T-cell (primary cell): ENCODE measurements at places on chromosomes 1 and 21. TPM values are rescaled to one million over a fixed set of nuclear protein-coding genes. Genes with fewer than 3 reads are reported as not detected.

Gene B3GALT2
- total RNA-seq = 2.4 TPM

Gene AMY1C
- not detected for total RNA-seq

Gene MAGI3
- total RNA-seq = 5.2 TPM

Gene IRF6
- total RNA-seq = 0.53 TPM

Gene RGS18
- total RNA-seq = 2.5 TPM

Gene WLS
- total RNA-seq = not detected

Gene S100A2
- not detected for total RNA-seq

Gene PTPN22
- 45.9 TPM for total RNA-seq

- no peaks in the 10 kb centered on the region for H3K27me3 ChIP-seq
- H3K36me3 ChIP-seq = no peaks in the 10 kb centered on the region
These were observed 28.3 kb upstream of the GORAB start for GRCh38 chr1:170503665-170504064.

DNA sequence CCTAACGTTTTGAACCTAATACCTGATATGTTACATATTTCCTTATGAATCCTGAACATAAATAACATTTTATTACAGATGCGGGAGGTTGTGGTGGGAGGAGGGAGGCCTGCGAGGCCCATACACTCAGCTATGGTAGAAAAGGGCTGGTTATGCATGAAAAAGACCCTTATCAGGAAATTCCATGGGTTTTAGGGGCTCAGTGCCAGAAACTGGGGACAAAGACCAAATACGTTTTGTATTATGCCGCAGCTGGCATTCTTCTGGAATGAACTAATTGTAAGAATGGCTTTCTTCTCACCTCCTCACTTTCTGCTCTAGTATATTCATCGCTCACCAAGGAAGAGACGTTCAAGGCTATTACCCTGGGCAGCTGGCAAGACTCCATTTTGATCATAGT is 76.7 kb downstream of the ADSS2 start:
- H3K36me3 ChIP-seq = no peaks in the 10 kb centered on the region
- no peaks in the 10 kb centered on the region for H3K27me3 ChIP-seq
- H3K4me1 ChIP-seq = no peaks in the 10 kb centered on the region
- DNase-seq = no peak
- no peak overlapping the region for H3K27ac ChIP-seq

DNA sequence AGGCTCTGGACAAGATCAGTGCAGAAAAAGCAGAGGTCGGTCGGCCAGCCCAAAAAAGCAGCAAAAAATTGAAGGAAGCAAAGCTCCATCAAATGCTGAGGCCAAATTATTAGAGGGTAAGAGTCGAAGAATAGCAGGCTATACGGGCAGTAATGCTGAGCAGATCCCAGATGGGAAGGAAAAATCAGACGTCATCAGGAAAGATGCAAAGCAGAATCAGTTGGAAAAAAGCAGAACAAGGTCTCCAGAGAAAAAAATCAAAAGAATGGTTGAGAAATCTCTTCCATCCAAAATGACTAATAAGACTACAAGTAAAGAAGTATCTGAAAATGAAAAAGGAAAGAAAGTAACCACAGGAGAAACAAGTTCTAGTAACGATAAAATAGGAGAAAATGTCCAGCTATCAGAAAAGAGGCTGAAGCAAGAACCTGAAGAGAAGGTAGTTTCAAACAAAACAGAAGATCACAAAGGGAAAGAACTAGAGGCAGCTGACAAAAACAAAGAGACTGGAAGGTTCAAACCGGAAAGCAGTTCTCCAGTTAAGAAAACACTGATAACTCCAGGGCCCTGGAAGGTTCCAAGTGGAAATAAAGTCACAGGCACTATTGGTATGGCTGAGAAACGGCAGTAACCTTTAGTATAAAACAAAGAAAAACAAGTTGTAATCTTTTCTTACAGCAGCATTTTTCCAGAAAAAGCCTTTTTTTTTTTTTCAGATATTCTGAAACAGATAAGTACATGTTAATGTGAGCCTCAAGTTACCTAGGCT is 75.7 kb downstream of the PHTF1 start:
- no peak overlapping the region for H3K27ac ChIP-seq
- H3K27me3 ChIP-seq = no peaks in the 10 kb centered on the region
- H3K4me3 ChIP-seq = no peak overlapping the region

DNA sequence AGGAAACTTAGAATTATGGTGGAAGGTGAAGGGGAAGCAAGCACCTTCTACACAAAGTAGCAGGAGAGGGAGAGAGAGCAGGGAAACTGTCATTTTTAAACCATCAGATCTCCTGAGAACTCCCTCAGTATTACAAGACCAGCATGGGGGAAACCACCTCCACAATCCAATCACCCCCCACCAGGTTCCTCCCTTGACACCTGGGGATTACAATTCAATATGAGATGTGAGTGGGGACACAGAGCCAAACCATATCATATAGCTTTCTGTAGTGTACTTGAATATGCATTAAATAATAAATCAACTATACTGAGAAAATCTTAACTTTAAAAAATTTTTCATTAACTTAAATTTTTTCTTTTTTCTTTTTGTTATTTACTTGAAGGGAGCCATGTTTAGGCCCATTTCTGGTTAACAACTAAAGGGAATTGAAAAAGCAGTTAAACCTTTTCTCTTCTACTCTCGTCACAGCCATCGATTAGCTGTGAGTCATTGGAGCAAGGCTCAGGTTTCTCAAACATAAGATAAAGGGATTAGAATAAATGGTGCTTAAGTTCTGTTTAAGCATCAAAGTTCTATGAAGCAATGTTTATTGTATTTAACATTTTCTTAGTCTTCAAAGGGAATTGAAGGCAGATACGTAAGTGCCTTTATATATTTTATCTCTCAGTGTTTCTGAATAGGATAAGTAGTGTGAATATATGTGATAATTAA is 72.2 kb upstream of the DPT start:
- no peaks in the 10 kb centered on the region for H3K27me3 ChIP-seq
- DNase-seq = no peak
- no peak overlapping the region for H3K4me3 ChIP-seq
- H3K36me3 ChIP-seq = no peaks in the 10 kb centered on the region
- H3K27ac ChIP-seq = no peak overlapping the region

GRCh38 chr1:55604749-55605148 is 389.6 kb upstream of the USP24 start:
- no peaks in the 10 kb centered on the region for H3K36me3 ChIP-seq
- no peak overlapping the region for H3K27ac ChIP-seq
- no peak for DNase-seq
- no peak overlapping the region for H3K4me3 ChIP-seq
- H3K4me1 ChIP-seq = no peaks in the 10 kb centered on the region
- H3K27me3 ChIP-seq = no peaks in the 10 kb centered on the region

DNA sequence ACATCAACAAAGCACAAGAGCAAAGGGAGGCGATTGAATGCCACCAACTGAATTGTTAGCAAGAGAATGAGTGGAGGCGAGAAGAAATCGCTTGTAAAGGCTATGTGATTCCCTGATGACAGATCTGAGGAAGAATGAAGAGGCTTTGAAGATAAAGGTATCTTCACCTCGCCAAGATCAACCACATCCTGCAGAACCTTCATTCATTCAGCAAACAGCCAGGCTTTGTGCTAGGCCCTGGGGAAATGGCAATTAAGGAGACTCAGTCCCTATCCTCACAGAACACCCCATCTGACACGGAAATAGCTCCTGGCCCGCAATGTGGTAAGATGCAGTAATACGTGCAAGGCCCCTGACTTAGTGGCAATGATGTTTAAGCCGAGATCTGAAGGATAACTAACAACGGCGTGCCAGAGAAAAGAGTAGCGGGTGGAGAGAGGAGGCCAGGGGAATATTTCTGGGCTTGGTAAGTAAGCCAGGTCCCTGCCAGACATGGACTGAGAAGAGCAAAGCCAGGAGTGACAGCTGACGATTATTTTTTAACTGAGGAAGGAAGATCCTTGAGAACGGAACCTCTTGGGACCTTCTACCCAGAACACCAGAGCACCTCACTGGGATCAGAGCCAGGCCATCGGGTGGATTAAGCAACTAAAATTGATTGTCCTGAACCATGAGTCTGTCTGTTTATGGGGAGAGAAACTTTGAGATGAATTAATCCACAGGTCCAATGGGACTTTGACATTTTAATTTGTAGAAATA is 4.6 kb upstream of the VSIG8 start:
- no peaks in the 10 kb centered on the region for H3K36me3 ChIP-seq
- no peak overlapping the region for H3K4me3 ChIP-seq
- no peak overlapping the region for H3K27ac ChIP-seq
- DNase-seq = no peak

DNA sequence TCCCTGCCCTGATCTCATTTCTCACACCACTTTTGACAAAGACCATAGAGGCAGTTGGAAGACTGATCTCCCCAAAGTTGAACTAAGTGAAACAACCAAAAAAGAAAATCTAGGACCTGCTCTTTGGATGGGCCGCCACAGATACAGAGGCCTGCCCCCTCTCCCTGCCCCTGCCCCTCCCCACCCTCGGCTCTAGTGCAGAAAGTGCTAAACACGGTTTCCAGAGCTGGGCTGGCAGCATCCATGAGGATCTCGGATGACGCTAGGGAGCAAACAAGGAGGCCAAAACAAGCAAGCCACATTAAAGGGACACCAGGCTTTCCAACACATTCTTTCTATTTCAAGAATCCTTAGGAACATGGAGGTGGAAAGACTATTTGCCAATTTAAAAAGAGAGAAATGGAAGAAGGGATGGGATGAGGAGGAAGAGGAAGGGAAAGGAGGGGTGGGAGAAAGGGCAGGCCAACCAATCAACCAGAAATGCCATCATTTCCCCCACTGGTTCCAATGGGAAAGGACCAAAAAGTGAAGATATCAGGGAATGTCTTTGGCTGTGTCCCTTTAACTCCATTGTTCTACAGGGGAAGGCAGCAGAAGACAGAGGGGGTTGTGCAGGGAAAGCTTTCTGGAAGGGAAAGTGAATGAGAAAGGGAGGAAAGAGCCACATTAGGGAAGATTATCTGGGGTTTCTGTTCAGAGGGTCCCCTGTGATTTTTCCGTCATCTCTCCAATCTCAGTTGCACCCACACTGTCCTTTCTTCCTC is 38.3 kb upstream of the GOLT1A start:
- no peaks in the 10 kb centered on the region for H3K36me3 ChIP-seq
- H3K4me1 ChIP-seq = no peaks in the 10 kb centered on the region
- no peaks in the 10 kb centered on the region for H3K27me3 ChIP-seq
- H3K4me3 ChIP-seq = no peak overlapping the region
- no peak overlapping the region for H3K27ac ChIP-seq
- DNase-seq = no peak

DNA sequence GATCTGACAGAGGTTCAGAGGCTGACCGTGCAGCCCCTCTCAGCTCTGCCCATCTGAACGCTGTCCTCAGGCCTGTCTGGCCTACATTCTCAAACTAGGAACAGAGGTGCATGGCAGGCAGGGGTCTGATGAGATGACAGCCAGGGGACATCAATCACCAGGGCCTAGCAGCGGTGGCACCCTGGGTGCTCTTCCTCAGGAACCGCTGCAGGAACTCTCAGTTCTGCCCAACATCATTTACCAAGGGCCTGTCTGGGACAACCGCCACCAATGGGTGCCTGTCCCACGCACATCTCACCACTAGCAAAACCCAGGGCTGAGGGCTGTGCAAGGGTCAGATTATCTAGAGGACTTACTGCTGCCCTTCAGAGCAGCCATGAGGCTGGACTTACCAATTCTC is 245.7 kb downstream of the TOMM20 start:
- H3K4me3 ChIP-seq = no peak overlapping the region
- no peak overlapping the region for H3K27ac ChIP-seq
- no peaks in the 10 kb centered on the region for H3K27me3 ChIP-seq

DNA sequence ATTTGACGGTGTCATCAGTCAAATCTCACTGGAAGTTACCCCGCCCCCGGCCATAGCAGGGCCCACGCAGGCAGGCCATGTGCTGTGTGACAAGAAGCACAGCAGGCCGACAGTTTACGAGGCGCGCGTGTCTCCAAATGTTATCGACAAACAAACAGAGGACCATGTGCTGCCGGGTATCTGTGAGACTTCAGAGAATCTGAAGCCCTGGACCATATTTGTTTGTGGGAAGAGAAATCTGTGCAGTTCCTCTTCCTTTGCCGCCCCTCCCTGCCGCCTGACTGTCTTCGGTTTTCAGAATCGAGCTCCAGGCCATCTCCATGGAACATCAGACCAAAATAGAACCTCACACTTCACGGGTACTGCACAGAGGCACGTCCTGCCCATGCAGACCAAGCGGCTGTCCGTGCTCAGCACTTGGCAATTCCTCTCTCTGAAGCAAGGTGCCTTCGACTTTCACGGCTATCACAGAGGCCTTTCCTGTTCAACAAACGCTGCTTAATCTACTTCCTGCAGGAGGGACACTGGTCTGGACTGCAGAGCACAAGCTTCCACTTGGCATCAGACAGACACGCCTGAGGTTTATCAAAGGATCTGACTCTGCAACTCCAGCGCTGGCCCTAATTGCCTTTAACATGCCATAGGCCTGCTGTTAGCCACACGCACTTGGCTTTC is 135.7 kb upstream of the KRTAP19-8 start:
- DNase-seq = peak; percentile 51
- peak overlapping the region; percentile 39 for H3K27ac ChIP-seq
- H3K4me1 ChIP-seq = peaks cover 23% of the 10 kb centered on the region
- no peaks in the 10 kb centered on the region for H3K36me3 ChIP-seq
- H3K27me3 ChIP-seq = no peaks in the 10 kb centered on the region

DNA sequence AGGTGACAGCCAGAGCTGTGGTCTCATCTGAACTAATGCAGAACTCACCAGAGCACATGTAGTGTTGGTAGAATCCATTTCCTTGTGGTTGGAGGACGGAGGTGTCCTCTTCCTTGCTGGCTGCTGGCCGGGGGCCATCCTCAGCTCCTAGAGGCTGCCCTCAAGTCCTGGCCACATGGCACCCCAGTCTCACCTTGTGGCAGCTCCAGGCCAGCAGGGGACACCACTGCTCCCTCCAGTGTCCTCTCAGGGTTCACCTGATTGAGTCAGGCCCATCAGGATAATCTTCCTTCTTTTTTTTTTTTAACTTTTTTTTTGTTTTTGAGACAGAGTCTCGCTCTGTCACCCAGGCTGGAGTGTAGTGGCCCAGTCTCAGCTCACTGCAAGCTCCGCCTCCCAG is 2.9 kb downstream of the KCNE1 start:
- no peaks in the 10 kb centered on the region for H3K4me1 ChIP-seq
- H3K27ac ChIP-seq = no peak overlapping the region
- DNase-seq = peak; percentile 6
- no peak overlapping the region for H3K4me3 ChIP-seq

GRCh38 chr1:54121482-54122134 is 31.2 kb downstream of the CDCP2 start:
- H3K27ac ChIP-seq = no peak overlapping the region
- H3K36me3 ChIP-seq = no peaks in the 10 kb centered on the region
- H3K4me1 ChIP-seq = peaks cover 12% of the 10 kb centered on the region
- no peak overlapping the region for H3K4me3 ChIP-seq
